ENCODE measurements at places on chromosomes 12 and 14.

GRCh38 chr12:1842183-1842904 is 22.0 kb downstream of the LRTM2 start:
- no peak for DNase-seq

DNA sequence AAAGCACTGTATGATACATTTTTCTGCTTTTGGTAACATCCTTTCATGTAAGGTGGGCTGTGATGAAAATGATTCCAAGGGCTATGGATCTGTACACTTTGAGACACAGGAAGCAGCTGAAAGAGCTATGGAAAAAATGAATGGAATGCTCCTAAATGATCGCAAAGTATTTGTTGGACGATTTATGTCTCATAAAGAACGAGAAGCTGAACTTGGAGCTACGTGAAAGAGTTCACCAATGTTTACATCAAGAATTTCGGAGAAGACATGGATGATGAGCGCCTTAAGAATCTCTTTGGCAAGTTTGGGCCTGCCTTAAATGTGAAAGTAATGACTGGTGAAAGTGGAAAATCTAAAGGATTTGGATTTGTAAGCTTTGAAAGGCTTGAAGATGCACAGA is 22.1 kb upstream of the SRGAP1 start:
- DNase-seq = no peak

GRCh38 chr12:59182658-59183455 is 262.6 kb upstream of the LRIG3 start:
- no peak for DNase-seq

- no peak for DNase-seq
Observed at GRCh38 chr14:44505588-44505987, 1.5 kb downstream of the FSCB start.

- DNase-seq = no peak
Observed at GRCh38 chr14:62247266-62247665, 485.0 kb downstream of the SNAPC1 start.

- no peak for DNase-seq
Observed at GRCh38 chr12:68781728-68782127, 26.2 kb upstream of the MDM2 start.

DNA sequence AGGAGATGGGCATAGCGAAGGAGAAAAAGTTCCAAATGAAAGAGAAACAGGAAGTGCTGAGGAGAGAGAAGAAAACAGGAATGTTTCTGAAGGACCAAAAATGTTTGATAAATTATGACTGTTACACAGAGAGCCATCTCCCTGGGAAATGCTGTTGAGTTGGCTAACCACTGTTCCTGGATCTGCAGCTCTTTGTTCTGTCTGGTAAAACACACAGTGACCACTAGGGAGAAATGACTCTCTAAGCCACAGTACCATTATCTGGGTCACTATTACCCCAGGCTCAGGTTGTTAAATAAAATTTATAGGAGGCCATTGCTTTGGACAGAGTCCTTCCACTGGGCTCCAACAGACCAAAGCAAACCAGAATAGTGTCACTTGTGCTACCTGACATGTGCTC is 219.3 kb downstream of the CRADD start:
- DNase-seq = no peak

DNA sequence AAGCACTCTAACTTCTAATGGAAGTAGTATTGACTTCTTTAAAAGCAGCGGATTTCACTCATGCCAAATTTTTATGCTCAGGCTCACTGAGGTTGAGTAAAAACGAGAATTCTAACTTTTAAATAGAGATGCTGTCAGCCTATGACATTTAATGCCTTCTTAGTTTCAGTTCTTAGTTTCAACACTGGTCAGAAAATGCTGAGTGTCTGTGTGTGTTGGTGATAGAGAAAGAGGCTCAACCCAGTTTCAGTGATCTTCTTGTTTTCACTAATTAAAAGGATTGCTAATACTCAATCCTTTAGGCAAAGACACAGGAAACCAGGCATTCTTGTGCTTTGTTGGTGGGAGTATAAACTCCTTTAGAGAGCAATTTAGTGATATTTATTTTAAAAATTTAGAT is 31.0 kb downstream of the PEBP1 start:
- DNase-seq = no peak

DNA sequence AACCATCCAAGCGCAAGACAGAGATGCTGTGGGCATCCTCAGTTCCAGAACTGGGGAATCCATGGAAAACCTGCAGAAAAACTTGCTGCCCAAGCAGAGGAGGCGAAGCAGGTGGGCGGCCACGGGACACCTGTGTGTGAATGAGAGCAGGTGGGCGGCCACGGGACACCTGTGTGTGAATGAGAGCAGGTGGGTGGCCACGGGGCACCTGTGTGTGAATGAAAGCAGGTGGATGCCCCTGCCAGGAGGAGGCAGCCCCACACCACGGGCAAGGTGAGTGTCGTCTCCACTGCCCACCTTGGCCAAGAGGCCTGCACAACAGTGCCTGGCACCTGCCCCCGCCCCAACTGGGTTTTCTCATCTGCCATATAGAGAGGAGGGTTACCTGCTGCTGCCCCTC is 59.2 kb downstream of the GSC start:
- no peak for DNase-seq

DNA sequence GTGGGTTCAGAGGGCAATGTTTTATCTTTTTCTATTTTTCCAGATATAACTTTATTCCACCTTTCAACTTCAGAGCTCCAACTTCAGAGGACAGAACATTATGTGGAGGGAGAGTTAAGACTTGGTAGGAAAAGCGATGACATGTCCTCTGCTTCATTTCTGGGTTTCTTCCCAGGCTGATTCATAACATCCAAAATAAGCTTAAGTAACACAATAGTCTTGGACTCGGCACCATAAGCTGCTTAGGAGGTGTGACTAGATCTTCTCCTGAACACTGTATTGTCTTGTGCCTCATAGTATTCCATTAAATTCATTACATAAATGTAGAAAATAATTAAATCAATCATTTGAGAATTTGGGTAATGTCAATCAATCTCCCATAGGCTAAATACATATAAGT is 95.5 kb upstream of the PDE3A start:
- DNase-seq = no peak

DNA sequence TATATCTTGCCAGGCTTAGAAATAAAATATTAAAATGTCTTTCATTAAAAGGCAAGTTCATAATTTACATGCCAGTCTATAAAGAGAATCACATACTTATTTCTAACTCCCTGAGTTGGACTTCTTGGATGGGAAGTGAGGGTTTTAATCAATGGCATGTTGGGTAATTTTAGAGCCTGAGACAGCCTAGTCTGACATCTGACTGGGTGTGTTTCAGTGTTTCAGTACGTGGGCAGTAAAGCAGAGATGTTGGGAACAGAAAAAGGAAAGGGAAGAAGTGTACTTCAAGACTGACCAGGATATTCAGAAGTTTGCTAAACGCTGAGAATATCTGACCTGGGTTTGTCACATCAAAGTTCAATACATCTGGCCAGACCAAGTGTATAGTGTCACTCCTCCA is 171.8 kb downstream of the BTG1 start:
- no peak for DNase-seq

DNA sequence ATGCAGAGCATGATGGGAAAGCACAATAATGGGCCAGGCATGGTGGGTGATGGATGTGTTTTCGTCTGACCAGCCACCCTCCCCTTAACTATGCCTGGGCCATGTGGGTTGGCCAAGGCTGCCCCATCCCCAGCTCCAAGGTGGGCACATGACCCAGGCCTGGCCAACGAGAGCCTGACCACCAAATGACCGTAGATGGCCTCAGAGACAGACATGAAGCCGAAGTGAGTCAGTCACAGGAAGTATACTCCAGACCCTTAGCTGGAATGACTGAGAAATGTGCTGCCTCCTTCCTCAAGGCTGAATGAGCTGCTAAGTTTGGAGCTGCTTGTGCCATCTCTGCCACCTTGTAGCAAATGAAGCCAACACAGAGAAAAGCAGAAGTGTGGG is 233.6 kb downstream of the BCL11B start:
- no peak for DNase-seq

DNA sequence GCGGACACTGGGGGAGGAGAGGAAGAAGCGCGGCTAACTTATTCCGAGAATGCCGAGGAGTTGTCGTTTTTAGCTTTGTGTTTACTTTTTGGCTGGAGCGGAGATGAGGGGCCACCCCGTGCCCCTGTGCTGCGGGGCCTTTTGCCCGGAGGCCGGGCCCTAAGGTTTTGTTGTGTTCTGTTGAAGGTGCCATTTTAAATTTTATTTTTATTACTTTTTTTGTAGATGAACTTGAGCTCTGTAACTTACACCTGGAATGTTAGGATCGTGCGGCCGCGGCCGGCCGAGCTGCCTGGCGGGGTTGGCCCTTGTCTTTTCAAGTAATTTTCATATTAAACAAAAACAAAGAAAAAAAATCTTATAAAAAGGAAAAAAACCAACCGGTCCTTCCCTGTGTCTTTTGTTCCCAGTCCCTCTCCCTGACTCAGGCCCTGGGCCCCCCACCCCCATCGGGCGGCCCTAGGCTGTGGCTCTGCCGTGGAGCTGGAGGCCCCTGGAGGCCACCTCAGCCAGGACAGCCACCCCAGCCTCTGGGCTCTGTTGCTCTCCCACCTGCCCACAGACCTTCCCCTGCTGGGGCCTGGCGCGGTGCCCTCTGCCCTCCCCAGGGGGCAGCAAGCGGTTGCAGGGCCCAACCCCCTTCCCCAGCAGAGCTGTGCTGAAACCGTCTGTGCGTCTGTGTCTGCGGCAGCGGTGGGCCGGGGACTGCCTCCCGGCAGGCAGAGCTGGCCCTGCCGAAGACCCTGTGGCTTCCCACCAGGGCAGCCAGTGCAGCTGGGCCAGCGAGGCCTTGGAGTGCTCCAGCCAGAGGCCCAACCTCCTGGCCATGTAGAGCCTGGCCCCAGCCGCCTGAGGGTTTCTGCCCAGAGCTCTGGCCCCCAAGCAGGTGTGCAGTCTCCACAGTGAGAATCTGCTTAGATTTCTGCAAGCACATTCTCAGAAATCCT is 4.0 kb upstream of the CRIP2 start:
- no peak for DNase-seq

- no peak for DNase-seq
Observed at GRCh38 chr12:91379051-91379775, 196.6 kb upstream of the DCN start.

DNA sequence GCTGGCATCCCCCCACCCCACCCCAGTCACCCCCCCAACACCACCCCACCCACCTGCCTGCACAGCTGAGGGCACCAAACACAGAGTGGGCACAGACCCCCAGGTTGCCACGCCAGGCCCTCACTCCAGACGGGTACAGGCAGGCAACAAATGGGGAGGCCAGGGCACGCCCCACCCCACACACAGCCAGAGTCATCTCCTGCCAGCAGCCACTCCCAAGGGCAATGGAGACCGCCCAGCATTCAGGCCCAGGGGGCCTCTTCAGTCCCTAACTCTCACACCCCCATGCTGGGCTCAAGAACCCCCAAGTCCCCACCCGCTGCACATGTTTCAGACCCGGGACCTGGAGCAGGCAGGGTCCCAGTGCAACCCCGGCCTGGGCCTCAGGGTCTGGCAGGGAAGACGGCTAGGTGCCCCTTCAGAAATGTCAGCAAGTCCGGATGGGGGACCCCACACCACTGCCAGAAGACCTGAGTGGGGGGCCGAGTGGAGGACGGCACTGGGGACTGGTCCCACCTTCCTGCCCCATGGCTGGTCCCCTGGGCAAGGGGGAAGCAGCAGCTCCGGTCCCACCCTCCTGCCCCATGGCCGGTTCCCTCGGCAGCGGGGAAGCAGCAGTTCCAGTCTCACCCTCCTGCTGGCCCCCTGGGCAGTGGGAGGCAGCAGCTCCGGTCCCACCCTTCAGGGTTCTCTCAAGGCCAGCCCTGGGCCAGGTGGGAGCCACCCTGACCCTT is 11.9 kb downstream of the AKT1 start:
- no peak for DNase-seq
